ENCODE measurements at places on chromosomes 1 and 21. TPM values are rescaled to one million over a fixed set of nuclear protein-coding genes. Genes with fewer than 3 reads are reported as not detected.

The FLG2 gene
- not detected for total RNA-seq

The OR14K1 gene
- total RNA-seq, result not detected

The LDLRAD1 gene
- not detected for total RNA-seq

The CD52 gene
- not detected for total RNA-seq

The NUP210L gene
- total RNA-seq, result 0.18 TPM

The SV2A gene
- 18.3 TPM for total RNA-seq

All from smooth muscle cell of bladder (primary cell).